ENCODE measurements at places on chromosomes 6 and 20.

DNA sequence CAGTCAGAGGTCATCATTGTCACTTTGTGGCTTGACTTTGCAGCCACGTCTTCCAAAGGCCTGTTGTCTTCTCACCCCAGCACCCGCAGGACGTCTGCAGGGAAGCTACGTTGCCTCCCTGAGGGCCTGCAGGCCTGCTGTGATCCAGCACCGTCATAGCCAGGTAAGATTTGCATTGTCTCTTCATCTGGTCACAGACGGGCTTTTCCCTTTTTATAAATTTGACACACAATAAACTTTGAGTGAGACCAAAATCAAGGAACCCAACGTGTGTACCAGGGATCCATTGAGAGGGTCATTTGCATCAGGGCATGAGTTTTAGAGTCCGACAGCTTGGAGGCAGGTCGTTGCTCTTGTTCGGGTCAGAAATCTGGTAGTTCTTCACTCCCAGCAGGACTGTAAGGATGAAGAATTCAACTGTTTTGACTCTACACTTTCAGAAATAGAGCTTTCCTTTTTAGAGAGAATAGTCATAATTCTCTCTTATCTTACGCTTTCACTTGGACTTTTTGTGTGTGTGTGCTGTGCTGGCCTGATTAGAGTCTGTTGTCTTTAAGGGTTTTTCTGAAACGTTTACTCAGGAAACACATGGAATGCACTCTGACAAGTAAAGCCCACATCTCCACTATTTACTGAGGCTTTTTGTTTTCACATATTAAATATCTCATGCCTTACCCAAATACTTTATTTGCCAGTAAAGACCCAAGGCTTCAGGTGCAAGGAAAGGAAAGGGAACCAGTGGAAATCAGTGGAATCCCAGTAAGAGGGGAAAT lies 177.2 kb upstream of the TAB2 start:
- no peak for DNase-seq

- DNase-seq, result no peak
Measured at GRCh38 chr6:33391922-33392594, 435 bp downstream of the KIFC1 start.

GRCh38 chr20:63136296-63136695 lies 79.6 kb downstream of the YTHDF1 start:
- DNase-seq, result no peak

- no peak for DNase-seq
Measured at GRCh38 chr6:112235956-112236355, 18.4 kb downstream of the LAMA4 start.

DNA sequence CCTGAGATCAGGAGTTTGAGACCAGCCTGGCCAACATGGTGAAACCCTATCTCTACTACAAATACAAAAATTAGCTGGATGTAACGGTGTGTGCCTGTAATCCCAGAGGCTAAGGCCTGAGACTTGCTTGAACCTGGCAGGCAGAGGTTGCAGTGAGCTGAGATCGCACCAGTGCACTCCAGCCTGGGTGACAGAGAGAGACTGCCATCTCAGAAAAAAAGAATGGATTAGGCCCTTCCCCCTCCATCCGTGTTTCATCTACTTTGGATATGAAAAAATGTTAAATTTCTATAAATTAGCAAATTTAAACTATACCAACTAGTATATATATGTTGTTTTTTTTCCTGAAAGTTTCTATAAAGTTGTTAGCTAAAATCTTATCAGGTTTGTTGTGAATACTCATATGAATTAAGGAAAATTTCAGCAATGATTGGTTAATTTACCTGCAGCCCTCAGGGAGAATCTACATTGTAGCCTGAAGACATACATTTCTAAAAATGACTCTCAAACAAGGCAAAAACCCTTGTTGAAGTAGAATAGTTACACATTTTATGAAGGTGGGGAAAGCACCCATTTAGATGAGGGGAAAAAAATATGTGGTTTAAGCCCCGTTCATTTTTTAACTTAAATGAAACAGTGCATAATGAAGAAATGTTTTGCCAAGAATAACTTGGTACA lies 120.9 kb downstream of the TIAM2 start:
- DNase-seq, result no peak
